Amygdala (tissue), 56 donors: ENCODE measurements at places on chromosomes 3 and 15.

DNA sequence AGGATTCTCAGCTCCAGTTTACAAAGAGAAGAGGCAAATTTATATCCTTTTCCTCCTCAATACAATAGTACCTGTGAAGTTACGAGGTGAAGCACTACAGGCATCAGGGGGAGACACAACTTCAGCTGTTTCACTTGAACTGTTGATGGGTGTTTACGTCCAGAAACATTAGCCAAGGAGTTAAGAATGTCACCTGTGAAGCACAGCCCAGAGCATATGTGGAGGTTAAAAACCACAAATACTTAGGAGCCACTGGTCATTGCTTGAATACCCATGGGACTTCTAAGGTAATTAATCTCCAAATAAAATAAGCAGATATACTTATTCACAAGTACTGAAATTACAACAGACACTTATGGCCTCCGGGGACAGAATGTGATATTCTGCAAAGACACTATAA, 246.5 kb downstream of the ULK4 start:
- no peak for DNase-seq

DNA sequence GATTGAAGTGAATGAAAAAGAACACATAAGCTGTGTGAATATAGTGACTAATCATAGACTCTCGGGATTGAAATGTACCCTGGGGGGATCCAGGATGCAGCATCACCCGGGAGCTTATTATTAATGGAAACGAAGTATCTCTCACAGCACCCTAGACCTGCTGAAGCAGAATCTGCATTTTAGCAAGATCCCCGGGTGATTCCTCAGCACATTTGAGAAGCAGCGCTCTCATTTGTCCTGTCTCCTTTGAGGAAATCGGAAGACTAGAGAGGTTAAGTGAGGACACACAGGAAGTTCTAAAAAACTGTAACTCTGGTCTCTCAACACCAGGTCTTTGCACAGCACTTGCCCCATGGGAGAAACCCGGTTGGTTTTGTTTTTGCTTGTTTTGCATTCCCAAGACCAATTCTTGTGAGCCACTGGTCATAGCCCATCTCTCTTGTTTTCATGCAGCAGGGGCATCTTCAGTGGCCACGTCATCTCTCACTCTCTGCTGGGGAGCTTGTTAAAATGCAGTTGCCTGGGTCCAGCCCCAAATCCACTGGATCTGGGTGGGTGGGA, 30.2 kb downstream of the ZNF710 start:
- no peak for DNase-seq

DNA sequence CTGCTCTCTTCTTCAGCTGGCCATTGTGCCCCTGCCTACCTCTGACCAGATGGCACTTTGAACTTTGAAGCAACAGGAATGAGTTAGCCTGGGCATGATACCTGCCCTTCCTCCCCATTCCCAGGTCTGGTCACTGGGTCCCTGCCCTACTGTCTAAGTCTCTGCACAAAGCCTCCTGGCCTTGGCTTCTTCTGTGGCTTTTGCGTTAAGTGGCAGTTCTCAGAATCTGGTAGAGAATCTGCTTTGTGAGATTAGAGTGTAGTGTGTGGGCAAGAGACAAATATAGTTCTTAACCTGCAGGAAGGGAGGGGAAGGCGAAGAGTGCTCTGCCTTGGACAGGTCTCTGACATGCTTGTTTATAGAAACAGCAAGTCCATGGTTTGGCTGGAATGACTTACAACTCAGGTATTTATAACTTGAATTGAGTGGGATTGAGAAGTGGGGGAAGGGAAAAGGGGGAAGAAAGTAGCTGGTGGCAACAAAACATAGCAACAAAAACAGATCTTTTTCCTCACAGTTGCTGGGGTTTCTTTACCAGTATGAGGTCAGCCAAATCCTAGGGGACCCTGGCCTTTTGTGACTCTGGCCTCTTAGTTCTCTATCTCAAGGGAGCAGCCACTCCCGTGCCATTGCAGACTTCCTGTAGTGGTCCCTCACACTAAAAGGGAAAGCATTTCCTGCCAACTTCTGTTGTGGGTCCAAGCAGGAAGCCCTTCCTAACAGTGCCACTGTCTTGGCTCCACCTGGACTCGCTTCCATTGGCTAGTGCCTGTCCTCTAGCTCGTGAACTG, 16.7 kb downstream of the MAPKBP1 start:
- no peak for DNase-seq

- DNase-seq = no peak
Observed at GRCh38 chr15:74873756-74874424, 725 bp upstream of the SCAMP2 start.

- DNase-seq = no peak
Observed at GRCh38 chr3:178669758-178670157, 133.5 kb downstream of the KCNMB2 start.

- DNase-seq = no peak
Observed at GRCh38 chr3:9190276-9190675, 59.2 kb downstream of the SRGAP3 start.

GRCh38 chr15:35784745-35785144, 238.8 kb upstream of the DPH6 start:
- peak; percentile 0 for DNase-seq

GRCh38 chr3:15845475-15845874, 47.7 kb upstream of the ANKRD28 start:
- DNase-seq = no peak
